Stomach (tissue), 19 donors: ENCODE measurements at places on chromosomes 6 and 20.

DNA sequence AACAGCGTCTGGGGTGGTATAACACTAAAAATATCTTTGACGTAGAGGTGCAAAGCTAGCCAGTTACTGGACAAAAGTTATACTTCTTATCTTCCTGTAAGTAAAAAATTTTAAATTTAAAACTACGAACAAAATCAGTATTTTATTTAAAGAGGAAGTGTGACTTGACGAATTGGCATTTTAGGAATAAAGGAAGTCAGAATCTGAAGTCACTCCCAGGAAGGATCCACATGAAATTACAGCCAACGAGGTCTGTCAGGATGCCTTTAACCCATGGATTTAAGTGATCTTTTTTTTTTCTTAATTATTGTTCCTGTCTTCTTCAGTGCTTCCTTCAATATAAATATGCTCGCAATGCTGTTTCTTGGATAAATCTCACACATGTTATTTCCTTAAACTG, 27.2 kb upstream of the SNX9 start:
- no peak for DNase-seq

GRCh38 chr20:14673164-14673563, 335.8 kb upstream of the FLRT3 start:
- DNase-seq: no peak

GRCh38 chr20:23939641-23940040, 48.9 kb downstream of the GGTLC1 start:
- no peak for DNase-seq

DNA sequence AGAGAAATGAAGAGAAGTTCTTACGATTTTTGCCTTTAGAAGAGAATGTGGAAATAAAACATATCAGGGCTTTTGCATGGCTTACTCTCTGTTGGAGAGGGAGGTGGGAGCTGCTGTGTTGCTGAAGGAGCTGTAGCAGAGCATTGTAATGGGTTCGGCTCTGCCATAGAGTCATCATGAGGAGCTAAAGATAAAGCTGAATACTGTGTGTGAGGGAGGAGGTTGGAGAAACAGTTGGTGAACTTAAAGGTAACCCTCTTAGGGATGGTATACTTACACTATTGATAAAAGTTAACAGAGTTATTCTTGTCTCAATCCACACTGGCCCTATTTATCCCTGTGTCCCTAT, 34.8 kb downstream of the CTNNBL1 start:
- DNase-seq: no peak

GRCh38 chr20:54470697-54471096, 4.7 kb upstream of the DOK5 start:
- no peak for DNase-seq

DNA sequence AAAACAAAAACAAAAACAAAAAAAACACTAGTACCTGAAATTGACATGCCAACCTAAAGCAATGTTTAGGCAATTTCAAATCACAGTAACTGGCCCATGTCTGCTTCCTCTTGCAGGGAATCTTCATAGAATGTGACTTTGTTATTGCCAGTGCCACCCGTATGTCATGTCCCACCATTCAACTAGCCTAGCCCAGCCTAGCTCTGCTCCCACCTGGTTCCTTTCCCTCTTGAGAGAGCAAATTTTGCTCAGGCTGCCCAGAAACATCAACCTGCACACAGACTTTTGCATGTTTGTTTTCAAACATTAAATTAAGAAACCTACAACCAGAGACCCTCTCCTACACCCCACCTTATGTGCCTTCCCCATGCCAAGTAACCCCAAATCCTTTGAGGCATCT, 124.8 kb upstream of the SLC2A12 start:
- DNase-seq: no peak

DNA sequence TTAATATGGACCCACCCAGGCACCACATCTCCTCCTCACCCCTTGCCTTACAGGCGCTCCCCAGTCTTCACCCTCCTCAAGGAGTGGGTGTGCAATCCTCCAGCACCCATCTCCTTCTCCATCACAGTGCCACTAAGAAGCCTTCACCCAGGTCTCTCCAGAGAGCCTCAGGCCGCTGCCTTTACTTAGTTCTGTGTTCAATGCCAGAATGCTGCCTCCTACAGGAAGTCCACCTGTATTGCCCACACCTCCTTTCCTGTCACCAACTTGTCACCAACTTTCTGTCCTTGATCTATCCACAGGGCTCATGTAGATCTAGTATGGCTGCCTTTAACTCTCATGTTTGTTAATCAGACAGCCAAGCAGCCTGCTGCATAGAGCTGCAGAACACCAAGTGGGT, 586 bp upstream of the LST1 start:
- DNase-seq: no peak

DNA sequence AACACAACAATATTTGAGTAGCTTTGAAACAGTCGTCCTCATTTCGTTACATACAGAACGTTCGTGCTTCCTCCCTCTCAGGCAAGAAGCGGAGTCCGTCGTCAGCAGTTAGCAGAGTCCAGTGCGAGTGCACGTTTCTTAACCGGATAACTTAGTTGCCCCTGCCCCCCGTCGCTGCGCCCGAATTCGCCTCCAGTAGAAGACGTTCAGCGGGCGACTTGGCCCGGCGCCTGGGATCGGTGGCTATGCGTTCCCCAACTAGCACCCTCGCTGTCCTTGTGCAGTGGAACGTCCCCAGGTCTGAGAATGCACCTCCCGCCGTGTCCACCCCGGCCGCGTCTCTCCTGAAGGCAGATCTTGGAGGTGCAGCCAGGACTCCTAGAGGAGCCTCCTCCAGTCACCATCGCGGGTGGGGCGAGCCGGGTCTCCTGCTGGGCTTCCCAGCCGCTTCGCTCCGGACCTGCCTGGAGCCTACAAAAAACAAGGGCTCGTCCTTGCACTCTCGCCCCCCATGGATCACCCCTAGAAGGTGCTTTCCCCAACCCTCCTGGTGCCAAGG, 910 bp upstream of the PCSK2 start:
- DNase-seq: no peak

GRCh38 chr6:111559188-111560097, 46.2 kb downstream of the TRAF3IP2 start:
- DNase-seq: no peak

DNA sequence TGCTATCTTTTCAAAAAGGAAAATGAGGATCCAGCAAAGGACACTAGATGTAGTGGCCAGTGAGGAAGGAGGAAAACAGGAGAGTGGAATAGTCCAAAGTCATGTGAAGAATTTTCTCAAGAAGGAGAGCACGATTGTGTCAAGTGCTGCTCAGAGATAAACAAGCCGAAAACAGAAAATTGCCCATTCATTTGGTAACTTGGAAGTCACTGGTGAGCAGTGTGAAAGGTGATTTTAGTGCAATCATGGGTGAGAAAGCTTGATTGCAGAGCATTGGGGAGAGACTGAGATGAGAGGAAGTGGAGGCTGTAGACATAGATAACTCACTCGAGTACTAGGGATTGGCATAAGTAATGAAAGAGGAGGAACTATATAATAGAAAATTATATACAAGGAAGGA, 26.0 kb upstream of the PRDM1 start:
- no peak for DNase-seq

GRCh38 chr6:130035211-130035610, 16.8 kb downstream of the L3MBTL3 start:
- DNase-seq: no peak

- DNase-seq: no peak
Measured at GRCh38 chr6:149250951-149251350, 66.6 kb upstream of the TAB2 start.

DNA sequence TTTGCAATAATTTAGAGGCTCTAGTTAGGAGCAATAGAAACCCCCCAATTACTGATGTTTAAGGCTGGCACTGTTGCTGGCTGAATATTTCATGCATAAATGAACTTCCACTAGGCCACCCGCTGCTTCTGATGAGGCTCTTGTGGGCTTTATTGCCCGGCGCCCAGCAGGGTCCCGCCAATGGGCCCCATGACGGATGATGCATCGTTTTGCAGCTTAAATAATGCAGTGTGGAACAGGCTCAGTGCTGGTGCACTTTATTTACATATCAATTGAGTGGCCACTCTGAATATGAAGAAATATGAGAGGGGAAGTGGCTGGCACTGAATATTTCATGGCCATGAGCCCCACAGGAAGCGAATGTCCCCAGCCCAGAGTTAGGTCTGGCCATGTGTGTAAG, 155.3 kb upstream of the MAFB start:
- no peak for DNase-seq

DNA sequence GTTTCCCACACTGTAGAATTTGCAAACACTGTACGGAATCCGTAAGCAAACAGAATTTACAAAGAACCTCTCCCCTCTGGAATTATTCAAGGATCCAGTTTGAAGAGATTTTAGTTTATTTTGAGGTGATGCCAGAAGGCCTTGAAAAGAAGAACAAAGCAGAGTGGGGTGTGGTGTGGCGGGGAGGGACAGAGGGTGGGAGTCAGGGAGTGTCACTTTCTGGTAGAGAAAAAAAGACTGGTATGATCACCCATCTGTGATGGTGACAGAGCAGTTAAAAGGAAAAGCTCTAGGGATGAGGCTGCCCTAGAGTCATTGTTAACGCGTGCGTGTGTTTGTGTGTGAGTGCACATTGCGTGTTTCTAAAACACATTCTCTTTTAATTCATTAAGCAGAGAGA, 97.0 kb upstream of the F13A1 start:
- no peak for DNase-seq

- DNase-seq: no peak
Measured at GRCh38 chr20:49034070-49034732, 11.9 kb upstream of the CSE1L start.

GRCh38 chr20:17648315-17648646, 33.8 kb downstream of the RRBP1 start:
- DNase-seq: no peak

DNA sequence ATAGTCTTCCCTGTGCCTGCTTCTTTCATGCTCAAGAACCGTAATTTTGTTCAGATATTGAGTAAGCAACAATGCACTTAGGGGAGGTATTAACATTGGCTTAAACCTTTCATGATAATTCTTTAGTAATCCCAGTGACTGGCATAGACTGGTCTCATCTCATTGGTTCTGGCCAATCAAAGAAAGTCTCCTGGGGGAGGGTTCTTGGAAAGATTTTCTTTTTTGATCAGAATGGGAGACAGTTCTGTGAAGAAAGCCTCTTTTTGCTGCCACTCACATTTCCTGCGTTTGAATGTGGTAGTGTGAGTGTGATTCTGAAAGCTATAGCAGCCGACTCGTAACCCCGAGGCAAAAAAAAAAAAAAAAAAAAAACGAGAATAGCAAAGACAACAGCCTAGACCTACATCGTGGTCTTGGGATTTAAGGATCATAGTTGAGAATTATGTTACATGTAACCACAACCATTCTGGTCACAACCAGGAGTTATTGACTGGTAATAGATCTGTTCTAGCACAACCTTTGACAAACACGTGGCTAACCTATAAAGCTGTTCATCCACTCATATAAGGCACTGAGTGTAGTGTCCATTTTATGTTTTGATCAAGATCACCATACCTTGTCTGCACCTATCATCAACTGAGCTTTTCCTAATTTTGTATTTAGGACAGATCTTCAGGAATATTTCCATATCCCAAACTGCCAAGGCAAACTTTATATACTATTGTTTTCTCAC, 15.1 kb upstream of the TMEM217 start:
- no peak for DNase-seq

- DNase-seq: no peak
Measured at GRCh38 chr20:41670631-41671030, 52.5 kb upstream of the CHD6 start.

GRCh38 chr20:9269280-9269971, 200.5 kb downstream of the PLCB4 start:
- no peak for DNase-seq

DNA sequence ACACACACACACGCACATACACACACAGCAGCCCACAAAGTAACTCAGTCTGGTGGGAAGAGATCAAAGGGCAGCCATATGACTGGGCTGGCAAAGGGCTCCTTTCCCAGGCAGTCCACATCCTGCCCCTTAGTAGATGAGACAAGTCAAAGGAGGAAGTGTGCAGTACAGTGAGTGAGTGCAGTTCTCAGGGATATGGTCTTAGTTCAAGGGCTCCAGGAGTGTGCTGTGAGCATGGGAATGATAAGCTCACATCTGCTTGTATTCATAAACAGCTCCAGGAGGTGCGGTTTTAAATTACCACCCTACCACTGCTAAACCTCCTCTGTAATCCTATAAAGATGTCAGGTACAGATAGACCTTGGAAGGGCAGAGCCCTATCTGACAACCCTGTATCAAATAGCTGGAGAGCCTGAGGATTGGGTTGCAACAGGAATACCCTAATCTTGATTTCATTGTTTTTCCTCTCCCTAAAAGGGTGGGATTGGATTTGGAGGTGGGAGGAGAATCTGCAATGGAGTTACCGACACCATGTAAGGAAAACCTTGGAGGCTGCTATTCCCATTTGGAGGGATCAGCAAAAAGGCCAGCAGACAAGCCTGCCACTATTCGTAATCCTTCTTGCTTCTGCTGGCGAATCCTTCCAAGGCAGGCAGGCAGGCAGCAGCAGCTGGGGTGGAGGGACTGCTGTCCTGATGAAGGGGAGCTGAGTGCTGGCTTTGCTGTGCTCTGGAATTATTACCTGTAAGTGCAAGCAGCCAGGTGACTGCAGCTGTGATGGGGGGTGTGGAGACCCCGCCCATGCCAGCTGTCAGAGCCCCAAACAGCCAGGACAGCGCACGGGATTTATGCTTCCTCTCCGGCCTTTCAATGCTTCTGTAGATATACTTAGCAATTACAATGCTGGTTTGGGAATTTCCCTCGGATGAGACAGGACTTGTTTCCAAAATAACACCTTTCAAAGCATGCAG, 342.7 kb downstream of the PRL start:
- DNase-seq: no peak

DNA sequence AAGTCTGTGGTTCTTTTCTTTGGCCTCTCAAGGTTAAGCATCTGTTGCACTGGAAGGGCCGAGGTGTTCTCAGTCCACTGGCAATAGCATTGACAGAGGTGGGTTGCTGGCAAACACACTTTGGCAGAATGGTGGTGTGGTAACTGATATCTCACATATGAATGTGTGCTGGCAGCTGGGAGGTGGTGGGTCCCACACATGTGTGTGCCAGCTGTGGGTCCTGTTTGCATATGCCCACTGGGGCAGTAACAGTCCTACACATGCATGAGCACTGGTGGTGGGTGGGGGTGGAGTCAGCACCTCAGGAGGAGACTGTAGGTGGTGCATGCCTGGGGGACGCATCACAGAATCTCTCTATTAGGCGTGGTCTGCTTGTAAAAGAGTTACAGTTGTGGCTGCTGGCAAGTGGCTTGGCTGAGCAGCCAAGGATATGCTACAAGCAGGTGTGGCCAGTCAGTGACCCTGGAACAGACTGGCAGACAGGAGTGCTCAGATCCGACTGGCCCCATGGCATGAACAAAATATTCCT, 934.3 kb downstream of the GRIK2 start:
- no peak for DNase-seq

DNA sequence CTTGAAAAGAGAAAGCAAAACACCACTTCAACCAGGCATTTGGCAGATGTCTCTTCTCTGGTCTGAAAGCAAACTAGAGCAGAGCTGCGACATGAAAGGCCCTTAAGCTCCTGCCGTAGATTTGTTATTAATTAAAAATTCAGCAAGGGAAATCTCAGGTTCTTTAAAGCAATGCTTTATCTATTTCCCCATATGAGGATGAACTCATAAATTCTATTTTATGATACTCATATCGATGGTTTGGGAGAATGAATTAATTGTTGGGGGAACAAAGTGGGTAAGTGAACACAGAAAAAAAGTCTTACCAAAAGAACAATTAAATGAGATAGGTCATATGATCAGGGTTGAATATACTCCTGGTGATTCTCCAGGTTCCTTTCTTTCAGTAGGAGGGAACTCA, 464.7 kb upstream of the SLC35B3 start:
- no peak for DNase-seq
